ENCODE measurements at places on chromosomes 4 and X.

DNA sequence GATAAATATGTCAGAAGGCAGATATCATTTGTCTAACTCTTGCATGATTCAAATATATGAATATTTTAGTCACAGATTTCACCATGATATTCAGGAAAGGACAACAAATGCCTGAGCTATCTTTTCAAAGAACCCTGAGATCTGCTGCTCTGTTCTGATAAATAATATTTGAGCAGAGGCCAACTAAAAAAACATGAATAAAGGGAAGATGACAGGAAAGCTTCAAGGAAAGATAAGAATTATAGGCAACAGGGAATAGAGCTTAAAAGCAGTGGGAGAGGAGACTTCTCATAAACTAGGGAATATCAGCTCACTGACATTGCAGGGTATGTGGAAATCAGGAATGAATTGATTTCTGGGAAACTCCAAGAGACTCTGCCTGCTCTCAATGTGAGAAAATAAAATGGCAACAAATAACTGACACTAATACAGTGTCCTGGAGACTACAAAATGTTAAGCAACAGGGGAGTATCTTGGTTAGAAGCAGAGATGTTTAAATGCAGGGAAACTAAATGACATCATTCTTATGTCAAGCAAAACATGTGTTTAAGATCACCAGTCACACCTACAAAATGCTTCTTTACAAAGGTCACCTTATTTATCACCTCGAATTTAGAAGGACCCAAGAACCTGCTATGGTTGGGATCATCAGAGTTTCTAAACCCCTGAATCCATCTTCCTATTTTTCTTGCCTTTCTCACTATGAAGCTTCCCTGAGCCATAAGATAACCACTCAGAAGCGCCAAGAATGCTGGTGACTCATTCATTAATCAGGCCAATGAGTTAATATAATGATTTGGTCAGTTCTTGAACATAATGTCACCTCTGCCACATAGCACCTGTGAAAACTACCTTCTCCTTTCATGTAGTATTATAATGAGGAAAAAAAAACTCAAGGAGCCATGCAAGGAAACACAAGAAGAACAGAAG lies 78.1 kb downstream of the NDST3 start:
- DNase-seq = no peak

GRCh38 chr4:72893354-72894066 lies 176.0 kb downstream of the COX18 start:
- DNase-seq = no peak

- no peak for DNase-seq
Measured at GRCh38 chr4:1195891-1196401, 23.6 kb upstream of the SPON2 start.

DNA sequence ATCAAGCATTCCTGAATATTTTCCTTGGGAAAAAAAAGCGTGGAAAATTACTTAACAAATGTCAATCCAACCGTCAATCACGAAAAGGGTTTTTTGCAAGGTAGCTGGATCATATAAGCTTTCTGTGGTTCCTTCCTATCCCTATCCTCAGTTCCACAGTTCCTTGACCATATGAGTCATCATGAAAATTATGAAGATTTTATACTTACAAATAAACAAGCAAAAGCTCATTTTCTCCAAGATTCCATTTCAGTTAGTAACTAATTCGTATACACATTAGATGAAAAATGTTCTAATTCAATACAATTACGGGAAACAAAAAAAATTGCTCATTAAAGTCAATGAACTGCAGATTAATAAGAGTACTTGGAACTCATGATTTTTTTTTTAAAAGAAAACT lies 228.8 kb downstream of the NSUN7 start:
- no peak for DNase-seq

GRCh38 chrX:11367609-11368430 lies 74.6 kb downstream of the AMELX start:
- DNase-seq = no peak

DNA sequence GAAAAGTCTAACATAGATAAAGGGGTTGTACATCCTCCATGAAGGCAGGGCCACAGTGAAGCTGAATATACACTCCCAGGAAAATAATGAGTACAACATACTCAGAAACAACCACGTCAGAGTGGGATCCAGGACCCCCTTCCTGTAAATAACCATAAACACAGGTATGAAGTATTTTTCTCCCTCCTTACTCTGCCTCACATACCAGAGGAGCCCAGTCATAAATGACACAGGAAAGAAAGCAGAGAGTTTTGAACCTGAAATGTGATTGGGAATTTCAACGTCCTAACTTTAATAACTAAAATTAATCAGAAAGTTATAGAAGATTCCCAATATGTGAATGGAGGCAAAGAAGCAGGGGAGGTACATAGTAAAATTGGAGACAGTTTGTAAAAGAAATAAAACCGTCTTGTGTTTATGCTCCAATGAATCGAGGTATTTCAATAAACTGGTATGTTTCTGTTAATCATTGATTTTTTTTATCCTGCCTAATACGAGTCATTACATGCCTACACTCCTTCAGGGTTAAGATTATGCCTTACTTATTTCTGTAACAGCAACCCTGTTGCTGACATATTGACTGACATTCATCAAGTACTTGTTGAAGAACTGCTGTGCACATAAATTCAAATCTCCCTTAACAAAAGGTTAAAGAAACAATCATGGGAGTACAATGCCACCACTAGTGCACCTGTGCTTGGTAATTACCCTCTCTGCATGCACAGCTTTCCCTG lies 431.3 kb downstream of the KCNIP4 start:
- DNase-seq = no peak

GRCh38 chr4:7291372-7292114 lies 99.2 kb downstream of the SORCS2 start:
- no peak for DNase-seq

DNA sequence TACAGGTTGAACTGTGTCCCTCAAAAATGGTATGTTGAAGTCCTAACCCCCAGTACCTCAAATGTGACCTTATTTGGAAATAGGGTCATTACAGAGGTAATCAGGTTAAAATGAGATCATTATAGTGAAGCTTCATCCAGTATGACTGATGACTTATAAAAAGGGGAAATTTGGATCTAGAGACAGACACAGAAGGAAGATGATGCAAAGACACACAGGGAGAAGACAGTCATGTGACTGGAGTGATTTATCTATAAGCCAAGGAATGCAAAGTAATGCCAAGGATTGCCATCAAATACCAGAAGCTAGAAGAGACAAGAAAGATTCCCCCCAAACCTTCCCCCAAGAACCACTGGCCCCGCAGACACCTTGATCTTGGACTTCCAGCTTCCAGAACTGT lies 155.2 kb downstream of the RBMX2 start:
- no peak for DNase-seq

GRCh38 chr4:108287834-108288413 lies 119.2 kb upstream of the LEF1 start:
- no peak for DNase-seq

GRCh38 chr4:1986578-1987210 lies 22.1 kb downstream of the NELFA start:
- DNase-seq = no peak

DNA sequence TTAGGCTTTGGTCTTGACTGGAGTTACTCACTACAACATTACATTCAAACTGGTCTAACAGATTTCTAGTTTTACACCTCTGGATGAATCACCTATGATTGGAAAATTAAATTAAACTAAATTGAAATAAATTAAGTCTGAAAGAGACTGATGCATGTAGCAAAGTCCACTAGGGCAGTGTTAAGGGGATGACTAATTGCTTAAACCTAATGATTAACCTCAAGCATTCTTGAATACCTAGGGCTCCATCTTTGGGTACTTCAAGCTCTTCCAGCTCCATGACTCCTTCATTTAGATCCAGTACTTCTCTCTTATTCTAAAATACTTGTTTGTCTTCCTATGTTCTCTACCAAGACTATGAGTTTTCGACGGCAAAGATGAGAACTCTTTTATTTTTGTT lies 86.8 kb downstream of the SH2D1A start:
- DNase-seq = no peak
